ENCODE measurements at places on chromosomes 7 and 10.

GRCh38 chr7:139830292-139830691, 1.2 kb downstream of the TBXAS1 start:
- no peak for DNase-seq

DNA sequence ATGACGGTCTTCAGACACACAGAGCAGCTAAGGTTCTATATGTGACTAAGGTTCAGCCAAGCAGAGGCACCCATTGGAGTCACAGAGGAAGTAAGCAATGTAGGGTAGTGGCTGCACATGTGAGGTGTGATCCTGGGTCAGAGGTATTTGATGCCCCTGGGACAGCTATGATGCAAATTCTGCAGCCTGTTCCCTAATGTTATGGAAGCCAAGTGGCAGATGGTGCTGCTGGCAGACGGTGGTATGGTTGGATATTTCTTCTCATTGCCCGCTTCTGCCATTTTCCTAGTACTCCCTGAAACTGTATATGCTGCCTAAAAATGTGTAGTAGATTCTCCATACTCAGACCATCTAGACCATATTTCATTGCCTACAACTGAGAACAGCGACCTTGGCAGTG, 7.2 kb downstream of the TAS2R16 start:
- no peak for DNase-seq

DNA sequence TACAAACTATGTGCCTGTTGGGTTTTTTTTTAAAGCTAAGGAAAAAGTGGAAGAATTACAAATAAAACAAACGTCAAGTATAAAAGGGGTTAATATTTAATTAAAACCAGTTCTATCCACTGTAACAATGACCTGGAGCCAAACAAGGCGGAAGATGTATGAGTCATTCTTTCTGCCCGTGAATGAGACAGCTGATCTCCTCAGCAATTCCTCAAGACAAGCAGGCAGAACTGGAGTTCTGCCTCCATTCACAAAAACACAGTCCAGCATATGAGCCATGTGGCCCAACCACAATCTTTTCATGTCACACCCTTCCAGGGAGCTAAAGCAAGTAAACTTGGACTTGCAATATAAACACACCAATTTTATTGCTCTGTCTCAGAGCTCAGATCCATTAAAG, 8.4 kb downstream of the ETV1 start:
- DNase-seq: peak; percentile 88

- DNase-seq: no peak
These were observed 34.0 kb upstream of the SH2D4B start for GRCh38 chr10:80503584-80504157.

DNA sequence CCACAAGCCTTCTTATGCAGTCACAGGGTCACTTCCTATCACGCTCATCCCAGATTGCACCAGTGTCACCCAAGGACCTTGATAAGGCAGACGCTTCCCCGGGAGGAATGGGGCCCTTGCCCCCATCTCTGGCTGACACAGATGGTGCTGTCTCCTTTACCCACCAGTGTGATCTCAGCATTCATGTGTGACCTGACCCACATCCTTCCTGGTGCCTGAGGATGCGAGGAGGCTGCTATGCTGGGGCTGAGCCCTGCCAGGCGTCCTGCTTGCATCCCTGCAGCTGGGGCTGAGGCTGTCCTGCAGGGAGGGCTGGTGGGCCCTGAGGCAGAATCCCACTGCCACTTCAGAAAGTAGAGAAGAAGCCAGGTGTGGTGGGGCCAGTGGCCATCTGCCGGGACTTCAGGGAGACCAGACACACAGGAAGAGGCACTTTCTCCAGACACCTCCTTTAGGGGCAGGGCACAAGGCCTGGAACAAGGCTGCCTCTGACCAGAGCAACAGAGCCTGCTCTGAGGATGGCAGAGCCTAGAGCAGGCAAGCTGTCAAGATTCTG, 35.3 kb downstream of the RASGEF1A start:
- no peak for DNase-seq

GRCh38 chr7:157760004-157760730, 423.4 kb downstream of the DNAJB6 start:
- DNase-seq: no peak

DNA sequence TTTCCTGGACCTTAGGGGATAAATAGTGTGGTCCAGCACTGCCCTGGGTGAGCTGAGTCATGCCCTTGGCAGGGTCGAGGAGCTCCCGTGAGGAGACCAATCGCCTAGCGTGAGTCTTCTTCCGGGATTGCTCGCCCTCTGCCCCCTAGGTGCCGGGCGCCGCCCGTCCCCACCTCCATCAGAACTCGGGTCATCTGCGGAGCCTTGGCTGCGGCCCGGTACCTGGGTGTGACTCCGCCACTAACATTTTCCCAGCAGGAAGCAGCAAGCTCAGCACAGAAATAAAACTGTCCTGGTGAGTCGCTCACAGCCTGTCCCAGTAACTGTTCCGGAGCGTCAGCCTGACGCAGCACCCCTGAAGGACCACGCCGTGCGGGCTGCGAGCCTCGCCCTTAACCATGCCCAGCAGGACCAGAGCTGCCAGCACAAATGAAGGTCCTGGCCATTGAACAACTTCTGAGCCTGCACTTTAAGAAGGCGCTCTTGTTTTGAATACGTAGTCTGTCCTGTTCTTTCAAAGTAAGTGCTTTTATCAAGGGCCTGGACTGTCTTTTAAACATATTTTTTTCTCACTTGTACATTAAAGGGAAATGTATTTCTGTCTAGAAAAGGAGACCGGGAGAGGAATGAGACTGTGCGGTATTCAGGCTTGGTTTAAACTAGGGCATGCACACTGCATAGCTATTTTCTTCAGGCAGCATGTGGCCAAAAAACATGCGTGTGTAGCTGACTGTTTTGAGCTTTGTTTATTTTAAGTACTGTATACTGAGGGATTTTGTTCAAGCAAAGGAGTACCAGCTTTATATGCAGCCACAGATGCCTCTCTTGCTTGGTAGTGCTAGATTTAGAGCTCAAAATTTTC, 136.7 kb downstream of the HECW1 start:
- DNase-seq: no peak

- no peak for DNase-seq
These were observed 83.9 kb downstream of the HECW1 start for GRCh38 chr7:43196379-43196778.

DNA sequence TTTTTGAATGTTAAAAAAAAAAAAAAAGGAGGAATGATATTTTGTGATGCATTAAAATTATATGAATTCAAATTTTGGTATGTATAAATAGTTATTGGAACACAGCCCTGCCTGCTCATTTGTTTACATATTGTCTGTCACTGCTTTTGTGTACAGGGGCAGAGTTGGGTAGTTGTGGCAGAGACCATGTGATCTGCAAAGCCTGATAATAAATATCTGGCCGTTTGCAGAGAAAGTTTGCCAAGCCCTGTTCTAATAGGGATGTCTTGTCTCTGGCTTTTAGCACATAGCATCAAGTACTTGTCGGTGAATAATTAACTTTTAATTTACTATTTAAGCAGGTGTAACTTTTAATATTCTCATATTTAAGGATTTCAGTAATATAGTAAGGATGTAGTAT, 19.8 kb downstream of the TSPAN13 start:
- no peak for DNase-seq

Measured in RWPE1 (cell line).